ENCODE measurements at places on chromosomes 2 and 18.

- no peak for DNase-seq
Measured at GRCh38 chr2:232420463-232421188, 14.0 kb downstream of the ALPG start.

- no peak for DNase-seq
Measured at GRCh38 chr2:206054952-206055351, 31.0 kb downstream of the INO80D start.

DNA sequence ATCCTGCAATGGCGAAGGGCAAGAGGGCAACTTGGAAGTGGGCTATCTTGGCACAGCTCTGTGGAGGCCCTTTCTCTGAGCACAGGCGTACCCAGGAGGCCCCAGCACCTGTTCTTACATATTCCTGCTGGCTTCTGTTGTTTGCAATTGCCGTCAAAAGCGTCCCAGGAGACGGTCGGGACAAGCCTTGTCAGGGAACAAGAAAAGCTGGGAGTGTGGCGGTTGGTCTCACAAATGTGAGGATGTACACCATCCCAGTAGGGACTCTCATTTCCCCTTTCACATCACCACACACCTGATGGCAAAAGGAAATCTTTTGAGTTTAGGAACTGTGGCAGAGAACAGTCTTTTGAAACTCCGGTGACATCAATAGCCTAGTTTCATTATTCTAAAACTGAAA, 94.7 kb upstream of the EFEMP1 start:
- no peak for DNase-seq

GRCh38 chr18:28411806-28412205, 234.9 kb upstream of the CDH2 start:
- no peak for DNase-seq

GRCh38 chr2:145846982-145847381, 1327.1 kb upstream of the ZEB2 start:
- DNase-seq: no peak

GRCh38 chr2:217733461-217733860, 269.3 kb downstream of the TNS1 start:
- DNase-seq: no peak

DNA sequence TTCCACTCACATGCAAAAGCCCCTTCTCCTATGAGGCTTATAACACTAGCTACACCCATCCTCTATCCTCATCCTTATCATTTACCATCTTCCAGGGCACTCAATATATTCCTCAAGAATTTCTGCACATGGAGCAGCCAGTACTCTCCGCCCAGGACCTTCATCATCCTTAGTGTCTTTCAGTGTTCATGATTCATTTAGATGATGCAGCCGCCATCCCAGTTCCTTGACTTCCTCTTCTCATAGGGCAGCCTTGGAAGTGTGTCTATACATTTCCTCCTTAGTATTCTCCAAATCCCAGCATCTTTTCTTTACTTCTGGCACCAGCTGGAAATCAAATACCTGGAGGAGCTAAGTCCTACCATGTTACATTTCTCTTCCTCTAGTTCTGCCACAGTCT, 3.0 kb upstream of the ITSN2 start:
- no peak for DNase-seq
